ENCODE measurements at places on chromosomes 13 and 19.

DNA sequence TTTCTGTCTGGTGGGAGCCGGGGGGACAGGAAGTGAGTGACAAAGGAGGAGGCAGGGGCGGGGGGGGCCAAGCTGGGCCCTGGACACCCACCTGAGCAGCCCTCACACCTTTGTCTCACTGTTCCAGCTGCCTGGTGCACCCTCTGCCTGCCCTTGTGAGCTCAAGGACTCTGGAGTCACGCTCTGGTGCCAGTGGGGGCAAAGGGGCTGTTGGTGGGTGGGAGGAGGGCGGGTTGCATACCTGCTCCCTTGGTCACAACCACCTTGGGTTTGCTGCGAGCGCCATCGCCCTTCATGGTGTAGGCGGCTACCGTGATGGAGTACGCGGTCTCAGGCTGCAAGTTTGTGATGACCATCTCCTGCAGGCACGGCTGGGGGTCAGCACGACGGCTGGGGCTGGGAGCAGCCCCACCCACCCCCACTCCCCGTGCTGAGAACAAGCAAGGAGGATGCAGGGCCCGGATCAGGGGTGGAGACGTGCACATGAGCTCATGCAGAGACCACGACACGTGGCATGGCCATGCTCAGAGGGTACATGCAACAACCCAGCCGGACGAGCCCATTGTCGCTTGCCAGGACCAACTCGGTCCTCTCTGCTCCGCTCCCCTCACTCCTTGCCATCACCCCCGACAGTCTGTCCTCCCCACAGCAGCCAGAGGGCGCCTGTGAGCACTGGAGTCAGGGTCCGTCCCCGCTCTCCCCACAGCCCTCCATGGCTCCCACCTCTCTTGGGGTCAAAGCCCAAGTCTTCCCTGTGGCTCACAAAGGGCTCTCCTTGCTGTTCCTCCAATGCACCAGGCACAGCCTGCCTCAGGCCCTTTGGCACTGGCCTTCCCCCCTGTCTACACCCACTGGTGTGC lies 114.9 kb downstream of the PTPRS start:
- DNase-seq, result no peak

DNA sequence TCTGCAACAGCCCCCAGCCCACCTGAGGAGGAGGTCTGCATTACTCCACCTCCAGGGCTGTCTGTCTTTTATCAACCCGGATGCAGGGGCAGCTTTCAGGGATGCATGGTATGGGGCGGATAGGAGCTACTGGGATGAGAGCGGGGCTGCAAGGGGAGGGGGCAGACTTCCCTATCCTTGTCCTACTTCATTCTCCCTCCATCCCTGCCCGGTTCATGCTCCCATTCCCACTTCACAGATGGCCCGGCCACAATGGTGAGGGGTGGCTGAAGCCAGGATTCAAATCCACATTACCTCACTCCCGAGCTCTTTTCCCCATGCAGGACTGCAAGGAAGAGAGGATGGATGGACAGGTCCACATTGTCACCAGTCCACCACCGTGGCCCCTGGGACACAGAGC lies 40.5 kb upstream of the VSTM2B start:
- DNase-seq, result no peak

- DNase-seq, result no peak
Measured at GRCh38 chr13:78659450-78659730, 435 bp upstream of the OBI1 start.

DNA sequence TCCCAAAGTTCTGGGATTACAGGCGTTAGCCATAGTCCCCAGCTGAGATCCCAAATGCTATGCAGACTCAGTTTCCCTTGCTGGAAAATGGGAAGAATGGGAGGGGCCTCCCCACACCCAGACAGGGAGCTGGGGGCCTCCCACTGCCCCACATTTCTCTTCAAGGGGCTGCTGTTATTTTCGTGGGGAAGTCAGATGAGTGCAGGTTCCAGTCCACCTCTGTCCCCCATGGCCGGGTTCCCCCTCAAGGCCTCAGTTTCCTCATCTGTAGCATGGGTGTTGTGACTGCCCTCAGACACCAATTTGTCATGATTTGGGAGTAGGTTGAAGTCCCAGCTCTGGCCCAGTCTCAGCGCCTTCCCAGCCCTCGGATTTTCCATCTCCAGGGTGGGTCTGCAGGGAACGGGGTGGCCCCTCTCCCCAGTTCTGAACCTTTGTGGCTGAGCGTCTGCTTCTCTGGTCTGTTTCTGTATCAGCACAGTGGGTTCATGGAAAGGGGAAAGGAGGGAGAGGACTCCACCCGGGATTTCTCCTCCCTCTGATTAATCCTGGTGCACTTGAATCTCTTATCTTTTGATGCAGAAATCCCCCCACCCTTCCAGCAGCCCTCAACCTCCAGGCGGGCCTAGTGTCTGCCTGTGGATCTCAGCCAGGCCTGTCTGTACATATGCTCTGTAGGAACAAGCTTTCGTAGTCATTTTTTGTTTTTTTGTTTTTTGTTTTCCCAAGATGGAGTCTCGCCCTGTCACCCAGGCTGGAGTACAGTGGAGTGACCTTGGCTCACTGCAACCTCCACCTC lies 12.2 kb downstream of the NFIC start:
- no peak for DNase-seq

DNA sequence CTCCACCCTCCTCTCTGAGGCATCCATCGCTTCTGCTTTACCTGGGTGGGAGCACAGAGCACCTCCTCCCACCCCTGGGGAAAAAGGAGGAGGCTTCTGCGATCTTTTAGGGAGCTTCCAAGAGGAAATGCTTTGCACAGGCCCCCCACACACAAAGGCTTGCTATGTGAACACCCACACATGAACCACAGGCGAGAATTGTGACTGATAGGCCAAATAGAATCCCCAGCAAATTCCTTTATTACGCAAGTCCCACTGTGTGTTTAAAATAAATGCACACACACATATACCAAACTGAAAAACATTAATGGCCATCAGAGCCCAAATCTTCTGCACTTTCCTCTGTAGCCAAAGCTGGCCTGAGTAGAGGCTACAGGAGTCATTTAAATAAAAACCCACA lies 50.6 kb downstream of the HSPH1 start:
- DNase-seq, result no peak

DNA sequence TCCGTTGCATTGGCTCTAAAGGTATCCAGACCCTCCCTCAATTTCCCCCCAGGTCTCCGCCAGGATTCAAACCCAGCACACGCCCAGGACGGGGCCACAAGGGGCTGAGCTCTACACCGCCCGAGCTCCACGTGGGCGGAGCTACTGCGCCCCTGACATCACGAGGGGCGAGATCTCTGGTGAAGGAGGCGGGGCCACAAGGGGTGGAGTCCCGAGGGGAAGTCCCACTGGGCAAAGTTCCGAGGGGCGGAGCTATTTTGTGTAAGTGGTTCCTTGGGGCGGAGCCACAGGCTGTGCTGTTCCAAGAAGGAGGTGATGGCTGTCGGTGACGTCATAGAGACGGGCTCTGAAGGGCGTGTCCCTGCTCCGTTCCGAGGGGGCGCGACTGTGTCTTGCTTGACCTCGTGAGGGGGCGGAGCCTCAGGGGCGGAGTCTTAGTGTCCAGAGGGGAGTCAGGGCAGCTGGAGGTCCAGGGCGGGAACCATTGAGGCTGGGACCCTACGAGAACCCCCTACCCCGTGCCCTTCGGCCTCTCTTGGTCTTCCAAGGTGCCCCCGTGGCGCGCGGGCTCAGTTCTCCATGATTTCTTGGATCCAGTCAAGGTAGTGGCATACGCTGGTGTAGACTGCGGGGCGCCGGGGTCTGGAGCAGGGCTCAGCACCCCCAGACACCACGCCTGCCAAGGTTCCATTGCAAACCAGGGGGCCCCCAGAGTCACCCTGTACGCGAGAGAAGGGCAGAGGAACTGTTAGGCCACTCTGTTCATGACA lies 1.3 kb upstream of the KLK8 start:
- DNase-seq, result no peak

- no peak for DNase-seq
Measured at GRCh38 chr19:35380450-35381124, 9.7 kb downstream of the GPR42 start.

DNA sequence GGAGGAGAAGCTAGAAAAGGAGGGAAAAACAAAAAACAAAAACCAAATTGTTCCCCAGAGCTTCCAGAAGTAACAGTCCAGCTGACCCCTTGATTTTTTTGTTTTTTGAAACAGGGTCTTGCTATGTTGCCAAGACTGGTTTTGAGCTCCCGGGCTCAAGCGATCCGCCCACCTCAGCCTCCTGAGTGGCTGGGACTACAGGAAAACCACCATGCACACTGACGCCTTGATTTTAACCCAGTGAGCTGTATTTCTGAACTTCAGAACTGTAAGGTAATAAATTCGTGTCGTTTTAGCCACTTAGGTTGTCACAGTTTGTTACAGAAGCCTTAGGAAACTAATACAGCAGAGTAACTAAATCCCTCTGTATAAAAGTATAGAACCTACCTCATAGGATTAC lies 1.1 kb upstream of the NEK3 start:
- DNase-seq, result no peak

DNA sequence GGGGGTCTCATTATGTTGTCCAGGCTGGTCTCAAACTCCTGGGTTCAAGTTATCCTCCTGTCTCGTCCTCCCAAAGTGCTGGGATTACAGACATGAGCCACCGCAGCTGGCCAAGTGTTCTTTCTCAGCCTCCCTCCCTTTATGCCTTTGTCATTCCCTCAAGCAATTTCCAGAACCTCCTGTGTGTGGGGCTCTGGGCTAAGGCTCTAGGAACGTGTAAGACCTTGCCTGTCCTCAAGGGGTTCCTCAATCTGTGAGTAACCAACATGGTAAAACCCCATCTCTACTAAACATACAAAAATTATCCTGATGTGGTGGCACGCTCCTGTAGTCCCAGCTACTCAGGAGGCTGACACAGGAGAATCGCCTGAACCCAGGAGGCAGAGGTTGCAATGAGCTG lies 15.5 kb upstream of the SPACA4 start:
- no peak for DNase-seq

DNA sequence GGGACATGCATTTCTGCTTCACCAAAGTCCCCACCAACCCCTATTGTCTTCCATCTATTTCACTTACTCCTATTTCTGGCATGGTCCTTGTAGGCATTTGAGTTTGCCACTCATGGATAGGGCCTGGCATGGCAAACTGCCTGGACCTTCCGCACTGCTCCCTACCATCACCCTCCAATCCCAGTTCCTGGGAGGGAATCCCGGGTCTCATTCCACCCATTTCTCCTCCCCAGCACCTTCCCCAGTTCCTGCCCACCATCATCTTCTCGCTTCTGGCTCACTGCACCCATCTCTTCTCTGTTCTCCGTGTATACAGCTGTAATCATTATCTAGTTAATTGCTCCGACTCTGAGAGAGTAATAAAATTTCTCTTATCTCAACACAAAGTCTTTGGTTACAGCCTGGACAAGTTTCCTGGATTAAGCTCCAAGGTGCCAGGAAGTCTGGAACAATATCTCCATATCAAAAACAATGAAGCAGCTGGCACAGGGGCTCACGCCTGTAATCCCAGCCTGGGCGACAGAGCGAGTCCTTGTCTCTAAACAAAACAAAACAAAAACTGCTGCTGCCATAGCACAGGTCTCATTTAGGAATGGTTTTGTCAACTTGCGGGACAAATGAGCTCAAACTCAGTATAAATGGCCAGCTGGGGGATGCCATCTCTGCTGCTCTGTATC lies 17.0 kb upstream of the COX7A1 start:
- no peak for DNase-seq

DNA sequence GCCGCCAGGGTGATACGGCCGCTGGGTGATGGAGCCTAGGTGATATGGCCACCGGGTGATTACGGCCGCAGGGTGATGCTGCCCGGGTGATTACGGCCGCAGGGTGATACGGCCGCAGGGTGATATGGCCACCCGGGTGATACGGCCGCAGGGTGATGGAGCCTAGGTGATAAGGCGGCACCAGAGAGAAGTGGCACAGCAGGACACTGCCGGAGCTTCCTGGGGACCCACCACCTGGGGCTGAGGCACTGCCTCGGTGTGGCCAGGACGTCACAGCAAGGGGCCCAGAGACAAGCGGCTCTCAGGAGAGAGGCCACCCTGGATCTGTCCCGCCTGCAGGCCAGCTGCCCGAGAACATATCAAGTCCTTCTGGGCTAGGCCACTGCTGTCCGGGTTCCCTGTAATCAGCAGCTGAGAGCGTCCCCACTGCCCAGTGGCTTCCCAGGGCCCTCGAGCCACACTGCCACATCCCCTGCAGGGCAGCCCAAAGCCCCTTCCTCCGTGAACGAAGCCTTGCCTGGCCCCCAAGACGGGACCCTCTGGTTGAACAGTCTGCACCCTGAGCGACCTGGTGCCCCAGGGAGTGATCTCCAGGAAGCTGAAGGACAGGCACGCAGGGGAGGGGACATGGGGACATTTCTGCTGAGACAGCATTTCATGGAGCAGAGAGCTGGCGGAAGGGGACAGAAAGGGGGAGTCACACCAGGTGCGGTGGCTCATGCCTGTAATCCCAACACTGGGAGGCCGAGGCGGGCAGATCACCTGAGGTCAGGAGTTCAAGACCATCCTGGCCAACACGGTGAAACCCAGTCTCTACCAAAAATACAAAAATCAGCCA lies 22.1 kb downstream of the ZNF787 start:
- no peak for DNase-seq

DNA sequence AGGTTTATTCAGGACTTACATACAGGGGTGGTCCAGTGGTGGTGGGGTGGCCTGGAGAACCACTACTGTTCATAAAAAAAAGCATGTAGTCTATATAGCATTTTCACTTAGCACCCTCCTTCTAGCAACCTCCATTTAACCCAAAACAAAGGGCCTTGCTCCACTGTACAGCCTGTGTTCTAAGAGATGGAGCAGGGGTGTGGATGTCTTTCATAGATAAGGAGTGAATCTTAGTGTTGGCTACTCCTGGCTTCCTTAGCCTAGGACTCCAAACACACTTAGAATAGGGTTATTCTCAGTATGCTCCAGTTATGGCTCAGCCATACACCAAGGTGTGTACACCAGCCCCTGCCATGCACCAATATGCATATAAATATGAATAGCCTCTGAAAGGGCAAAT lies 95.2 kb downstream of the ELF1 start:
- no peak for DNase-seq

DNA sequence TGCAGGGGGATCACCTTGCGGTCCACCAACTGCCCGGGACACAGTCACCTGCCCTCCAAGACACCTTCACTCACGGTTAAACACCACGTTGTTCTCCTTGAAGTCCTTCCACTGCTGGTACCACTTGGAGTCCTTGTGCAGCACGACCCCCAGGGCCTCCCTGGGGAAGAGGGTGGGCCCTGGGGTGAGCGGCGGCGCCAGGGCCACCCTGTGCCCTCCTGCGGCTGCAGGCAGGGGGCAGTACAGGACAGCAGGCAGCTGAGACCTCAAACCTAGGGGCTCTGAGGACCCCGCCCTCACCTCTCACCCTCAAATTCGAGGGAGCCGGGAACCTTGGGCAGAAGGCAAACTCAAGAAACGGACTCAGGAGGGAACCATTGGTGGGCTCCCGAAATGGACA lies 7.5 kb upstream of the CTXN1 start:
- DNase-seq, result no peak

DNA sequence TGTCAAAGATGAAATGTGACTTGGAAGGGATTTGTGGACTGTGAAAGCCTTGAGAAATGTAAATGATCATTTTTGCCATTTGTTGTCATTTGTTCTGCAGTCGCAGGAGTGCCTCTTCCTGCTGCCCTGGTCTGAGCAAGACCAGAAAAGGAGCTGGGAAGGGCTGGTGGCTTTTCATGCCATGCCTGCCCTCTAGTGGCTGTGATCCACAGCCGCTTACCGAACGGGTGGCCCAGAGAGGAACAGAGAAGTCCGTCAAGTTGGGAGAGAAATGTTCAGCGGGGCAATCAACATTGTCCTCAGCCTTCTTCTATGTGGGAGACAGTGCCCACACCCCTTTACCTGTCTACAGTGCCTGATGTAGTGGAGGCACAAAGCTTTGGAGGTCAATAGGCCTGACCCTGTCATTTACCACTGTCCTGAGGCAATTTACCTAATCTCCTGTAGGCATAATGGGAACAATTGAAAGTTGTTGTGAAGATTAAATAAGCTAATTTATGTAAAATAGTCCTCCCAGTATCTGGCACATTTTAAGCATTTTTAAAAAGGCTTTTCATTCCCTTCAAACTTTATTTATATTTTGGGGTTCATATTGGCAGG lies 224.5 kb downstream of the B3GLCT start:
- peak; percentile 36 for DNase-seq
